ENCODE measurements at places on chromosomes 1 and 21.

DNA sequence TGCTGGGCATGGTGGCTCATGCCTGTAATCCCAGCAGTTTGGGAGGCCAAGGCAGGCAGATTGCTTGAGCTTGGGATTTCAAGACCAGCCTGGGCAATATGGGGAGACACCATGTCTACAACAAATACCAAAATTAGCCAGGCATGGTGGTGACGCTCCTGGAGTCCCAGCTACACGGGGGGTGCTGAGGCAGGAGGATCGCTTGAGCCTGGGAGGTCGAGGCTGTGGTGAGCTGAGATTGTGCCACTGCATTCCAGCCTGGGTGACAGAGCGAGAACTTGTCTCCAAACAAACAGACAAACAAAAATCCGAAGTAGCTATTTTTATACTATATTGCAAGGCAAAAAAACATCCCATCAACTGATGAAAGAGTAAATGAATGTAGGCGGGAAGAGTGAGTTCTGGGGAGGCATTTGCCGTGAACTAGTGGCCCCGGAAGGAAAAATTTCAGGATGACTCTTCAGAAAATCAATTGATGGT, 40.6 kb downstream of the NCMAP start:
- DNase-seq: no peak

- DNase-seq: no peak
These were observed 547.2 kb downstream of the PLPP3 start for GRCh38 chr1:56032096-56032676.

- no peak for DNase-seq
These were observed 108.4 kb upstream of the TNR start for GRCh38 chr1:175851749-175852148.

- DNase-seq: no peak
These were observed 816 bp downstream of the HYI start for GRCh38 chr1:43452789-43453441.

DNA sequence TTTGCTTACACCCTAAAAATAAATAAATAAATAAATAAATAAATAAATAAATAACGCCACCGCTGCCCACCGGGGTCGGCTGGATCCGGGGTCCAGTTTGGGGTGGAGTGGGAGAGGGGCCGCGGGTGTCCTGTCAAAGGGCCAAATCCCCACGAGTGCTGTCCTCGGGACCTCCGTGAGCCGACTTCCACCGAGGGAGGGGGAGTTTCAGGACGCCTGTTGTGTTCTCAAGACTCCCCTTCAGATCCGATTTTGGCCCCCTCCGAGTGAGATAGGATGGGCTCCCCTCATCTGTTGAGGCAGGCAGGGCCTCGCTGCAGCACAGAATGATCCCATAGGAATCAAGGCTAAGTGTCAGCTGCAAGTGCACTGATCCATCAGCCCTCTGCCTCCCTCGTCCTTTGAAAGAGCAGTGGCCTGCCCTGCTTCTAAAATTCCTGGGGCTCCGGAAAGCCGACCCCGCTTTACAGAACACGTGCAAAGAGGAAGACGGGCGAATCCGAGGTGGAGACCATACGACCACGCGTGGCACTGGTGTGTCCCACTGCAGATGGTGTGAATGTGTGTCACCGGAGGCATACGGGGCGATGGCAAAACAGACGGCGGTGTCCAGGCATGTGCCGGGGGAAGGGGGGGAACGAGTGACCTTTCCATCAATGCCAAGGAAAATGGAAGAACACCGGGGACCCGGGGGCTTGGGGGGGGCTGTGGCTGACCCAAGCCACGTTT, 3880.5 kb downstream of the SRGAP2C start:
- DNase-seq: no peak

DNA sequence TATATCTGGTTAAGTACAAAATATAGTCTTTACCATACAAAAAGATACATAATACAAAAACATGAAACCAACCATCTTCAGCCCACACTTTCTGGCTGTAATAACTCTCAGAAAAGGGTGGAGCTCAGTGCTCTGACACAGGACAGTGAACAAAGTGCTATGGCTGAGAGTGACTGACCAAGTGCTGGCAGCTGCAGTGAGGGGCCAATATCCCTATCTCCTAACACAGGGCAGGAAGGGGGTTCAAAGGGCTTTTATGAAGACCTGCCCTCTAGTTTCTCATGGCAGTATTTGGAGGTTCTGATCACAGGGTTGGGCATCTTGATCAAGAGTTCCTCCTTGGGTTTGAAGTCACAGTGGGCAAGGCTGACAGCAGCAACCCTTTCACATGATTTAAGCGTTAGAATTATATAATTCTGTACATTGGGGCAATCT, 3.9 kb downstream of the TXNIP start:
- DNase-seq: no peak

DNA sequence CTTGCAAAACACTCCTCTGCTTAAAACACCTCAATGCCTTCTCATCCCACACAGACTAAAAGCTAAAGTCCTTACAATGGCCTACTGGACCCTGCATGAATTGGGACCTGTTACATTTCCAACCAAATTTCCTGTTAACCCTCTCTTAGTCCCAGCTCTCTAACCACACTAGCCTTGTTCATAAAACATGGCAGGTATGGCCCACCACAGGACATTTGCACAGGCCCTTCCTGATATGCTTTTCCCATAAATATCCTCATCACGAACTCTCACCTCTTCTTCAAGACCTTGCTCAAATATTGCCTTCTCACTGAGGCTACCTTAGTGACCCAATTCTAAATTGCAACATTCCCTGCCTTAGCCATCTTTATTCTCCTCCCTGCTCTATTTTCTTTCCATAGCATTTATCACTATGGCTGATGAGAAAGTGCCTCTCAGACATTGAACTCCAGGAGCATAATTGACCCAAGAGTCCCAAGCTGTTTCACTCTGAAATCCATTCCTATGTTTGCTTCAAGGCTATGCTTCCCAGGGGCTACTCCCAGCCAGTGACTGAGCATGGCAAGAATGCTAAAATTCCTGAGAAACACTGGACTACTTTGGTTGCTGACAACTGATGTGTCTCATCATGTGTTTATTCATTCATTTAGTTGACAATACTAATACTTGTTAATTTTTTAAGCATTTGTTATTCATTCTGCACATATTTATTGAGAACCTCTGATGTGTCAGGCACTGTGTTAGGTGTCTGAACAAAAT, 2.7 kb upstream of the PALMD start:
- DNase-seq: no peak

DNA sequence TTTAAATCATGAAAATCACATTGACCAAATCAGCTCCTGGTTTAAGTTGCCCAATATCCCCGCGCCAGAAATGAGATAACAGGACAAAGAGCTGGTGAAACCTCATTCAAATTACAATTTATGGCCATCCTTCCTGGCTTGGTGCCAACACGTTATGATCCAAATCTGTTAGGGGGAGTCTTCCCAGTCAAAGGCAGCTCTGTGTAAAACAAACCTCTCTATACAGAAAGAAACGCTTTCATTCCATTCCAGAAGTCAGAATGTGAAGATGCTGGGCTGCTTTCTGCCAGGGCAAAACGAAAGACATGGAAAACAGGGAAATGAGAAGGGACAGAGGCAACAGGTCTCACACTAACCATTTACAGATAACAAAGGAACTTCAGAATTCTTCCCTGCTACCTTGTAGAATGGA, 53.5 kb upstream of the TIAM1 start:
- DNase-seq: peak; percentile 47

DNA sequence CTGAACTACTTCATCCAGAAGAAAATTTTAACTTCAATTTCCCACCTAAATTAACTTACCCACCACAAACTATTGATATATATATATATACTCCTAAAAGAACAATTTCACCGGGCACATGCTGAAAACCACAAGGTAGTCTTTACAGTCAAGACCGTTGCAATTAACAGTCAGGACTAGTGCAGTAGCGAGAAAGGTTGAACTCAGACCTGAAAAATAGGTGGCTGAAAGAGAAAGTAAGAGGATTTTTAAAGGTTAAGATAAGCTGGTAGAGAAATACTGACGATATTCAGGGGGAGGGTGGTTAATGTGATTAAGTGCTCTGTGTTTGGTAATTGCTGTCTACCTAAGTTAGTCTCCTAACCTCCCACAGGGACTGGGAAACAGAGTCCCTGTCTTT, 1153.5 kb upstream of the TMPRSS15 start:
- peak; percentile 28 for DNase-seq

DNA sequence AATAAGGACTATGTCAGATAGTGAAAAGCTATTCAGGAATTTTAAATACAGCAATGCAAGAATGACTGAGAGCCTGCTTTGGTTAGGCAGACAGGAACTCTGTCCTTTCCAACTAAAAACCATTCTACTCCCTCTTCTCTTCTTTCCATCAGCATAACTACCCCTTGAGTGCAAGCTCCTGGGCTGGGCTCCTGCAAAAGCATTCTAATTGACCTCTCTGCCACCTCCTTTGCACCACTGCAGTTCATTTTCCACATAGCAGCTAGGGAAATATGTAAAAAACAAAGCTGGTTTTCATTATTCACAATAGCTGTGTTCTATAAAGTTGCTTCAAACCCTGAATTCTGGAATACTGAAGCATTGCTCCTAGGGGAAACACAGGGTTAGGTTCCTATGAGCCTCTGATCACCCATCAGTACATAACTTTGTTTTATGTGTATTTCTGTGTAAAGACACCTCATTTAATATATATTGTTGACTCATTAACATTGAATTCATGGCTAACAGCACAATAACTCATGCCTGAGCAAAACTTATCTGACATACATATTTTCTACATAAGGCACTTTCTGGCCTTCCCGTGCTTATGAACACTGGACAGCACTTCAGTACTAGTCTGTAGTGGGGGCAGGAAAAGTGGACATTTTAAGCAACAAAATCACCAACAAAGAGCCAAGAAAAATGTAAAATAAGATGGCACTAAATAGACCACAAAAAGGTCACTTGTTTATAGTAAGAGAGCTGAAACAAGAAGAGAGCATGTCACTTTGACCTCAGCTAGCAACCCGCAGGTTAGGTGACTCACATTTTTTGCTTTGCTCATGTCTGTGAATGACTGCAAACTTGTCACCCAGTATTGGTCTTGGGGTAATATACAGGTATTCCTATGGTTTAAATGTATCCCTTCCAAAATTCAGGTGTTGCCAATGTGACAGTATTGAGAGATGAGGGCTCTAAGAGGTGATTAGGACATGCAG, 57.9 kb upstream of the IRF2BP2 start:
- no peak for DNase-seq

GRCh38 chr1:88324899-88325298, 359.2 kb upstream of the PKN2 start:
- no peak for DNase-seq

- DNase-seq: no peak
These were observed 43.8 kb downstream of the ALG14 start for GRCh38 chr1:95028954-95029353.

DNA sequence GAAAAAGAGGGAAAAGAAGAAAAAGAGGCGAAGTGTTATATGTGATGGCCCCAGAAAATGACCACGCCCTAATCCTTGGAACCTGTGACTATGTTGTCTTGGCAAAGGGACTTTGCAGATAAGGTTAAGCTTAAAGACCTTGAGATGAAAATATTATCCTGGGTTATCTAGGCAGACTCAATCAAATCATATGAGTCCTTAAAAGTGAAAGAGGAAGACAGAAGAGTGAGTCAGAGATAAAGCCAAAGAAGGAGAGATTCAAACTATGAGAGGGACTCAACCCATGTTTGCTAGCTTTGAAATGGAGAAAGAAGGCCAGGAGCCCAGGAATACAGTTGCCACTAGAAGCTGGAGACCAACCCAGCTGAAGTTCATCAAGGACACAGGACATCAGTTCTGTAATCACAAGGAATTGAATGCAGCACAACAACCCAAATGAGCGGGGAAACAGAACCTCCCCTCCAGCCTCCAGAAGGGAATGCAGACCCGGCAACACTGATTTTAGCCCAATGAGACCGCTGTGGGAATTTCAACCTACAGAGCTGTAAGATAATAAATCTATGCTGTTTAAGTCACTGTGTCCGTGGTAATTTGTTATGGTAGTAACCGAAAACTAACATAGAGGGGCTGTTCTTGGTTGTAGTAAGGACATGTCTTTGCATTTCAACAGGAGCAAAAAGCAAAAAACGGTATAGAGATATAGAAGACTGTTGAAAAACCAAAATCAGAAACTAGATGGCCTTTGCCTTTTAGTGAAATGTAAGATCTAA, 4.2 kb upstream of the RGS8 start:
- DNase-seq: no peak

- DNase-seq: peak; percentile 52
These were observed 45.9 kb upstream of the COL6A1 start for GRCh38 chr21:45935628-45936027.

GRCh38 chr1:59317780-59318179, 20.9 kb downstream of the FGGY start:
- DNase-seq: no peak

GRCh38 chr1:83872515-83872914, 126.4 kb downstream of the TTLL7 start:
- no peak for DNase-seq

GRCh38 chr1:70843452-70843851, 204.2 kb downstream of the PTGER3 start:
- no peak for DNase-seq

- DNase-seq: no peak
These were observed 136.8 kb upstream of the SPAG17 start for GRCh38 chr1:118321840-118322239.

- peak; percentile 94 for DNase-seq
These were observed at the start of gene SLC16A1 for GRCh38 chr1:112955773-112956543. SLC16A1 (minus strand) TSS chr1:112956196; CDS start chr1:112929308, 26,888 bp downstream.

DNA sequence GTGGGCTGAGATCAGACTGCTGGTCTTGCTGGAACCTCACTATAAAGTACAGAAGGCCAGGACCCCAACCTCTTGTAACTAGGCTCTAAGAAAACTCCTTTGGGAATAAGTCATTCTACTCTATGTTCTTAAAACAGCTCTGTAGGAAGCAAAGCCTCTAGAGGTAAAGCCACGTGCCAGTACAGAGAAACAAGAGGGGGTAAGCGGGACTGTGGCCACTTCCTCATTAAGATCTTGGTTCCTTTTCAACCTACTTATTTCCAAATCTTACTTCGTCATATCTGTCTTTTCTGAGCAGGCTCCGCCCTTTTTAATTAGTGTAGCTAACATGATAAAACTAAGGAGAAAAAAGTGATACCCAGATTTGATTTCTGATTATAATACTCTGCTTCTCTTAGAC, 3.8 kb downstream of the NCSTN start:
- DNase-seq: no peak

- DNase-seq: no peak
These were observed 82.6 kb upstream of the EDEM3 start for GRCh38 chr1:184836934-184837895.

DNA sequence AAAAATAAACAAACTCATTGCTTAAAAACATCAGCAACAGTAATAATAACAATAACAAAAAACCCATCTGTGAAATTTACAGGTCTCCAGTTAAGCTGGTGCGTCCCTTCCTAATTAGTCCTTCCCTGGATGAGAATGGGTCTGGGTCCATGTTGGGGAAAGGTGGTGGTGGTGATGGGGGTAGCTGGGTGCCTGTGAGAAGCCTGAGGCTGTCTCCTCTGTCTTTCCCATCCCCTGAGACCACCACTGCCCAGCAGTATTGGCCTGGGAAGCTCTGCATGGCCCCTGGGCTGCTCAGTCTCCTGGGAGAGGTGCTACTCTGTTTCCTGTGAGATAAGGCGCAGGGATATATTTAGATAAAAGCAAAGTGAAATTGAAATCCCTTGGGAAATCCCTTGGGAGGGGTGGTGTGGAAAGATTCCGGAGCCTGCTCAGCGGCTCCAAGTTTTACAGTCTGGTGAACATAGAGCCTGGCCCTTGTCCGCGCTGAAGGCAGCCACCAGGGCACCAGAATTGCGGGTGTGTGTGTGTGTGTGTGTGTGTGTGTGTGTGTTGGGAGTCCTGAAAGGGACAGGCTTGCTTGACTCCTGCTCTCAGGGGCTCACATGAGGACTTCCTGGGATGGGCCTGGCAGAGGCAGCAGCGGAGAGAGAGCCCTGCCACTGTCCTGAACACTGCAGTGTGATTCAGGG, 150.2 kb downstream of the FOXD2 start:
- peak; percentile 67 for DNase-seq
